ENCODE measurements at places on chromosomes 6 and 20.

- no peak for DNase-seq
These were observed 24.5 kb downstream of the CST8 start for GRCh38 chr20:23515250-23515939.

GRCh38 chr20:38196592-38196991, 31.5 kb upstream of the TGM2 start:
- DNase-seq, result no peak

GRCh38 chr20:35975576-35976373, 7.4 kb downstream of the CNBD2 start:
- no peak for DNase-seq

- peak; percentile 13 for DNase-seq
These were observed 65.2 kb downstream of the RIPOR3 start for GRCh38 chr20:50625986-50626677.

GRCh38 chr6:20169119-20169557, 43.1 kb downstream of the MBOAT1 start:
- DNase-seq, result no peak
